ENCODE measurements at places on chromosomes 6 and 20. TPM values are rescaled to one million over a fixed set of nuclear protein-coding genes. Genes with fewer than 3 reads are reported as not detected.

The MOG gene
- 0.16 TPM for total RNA-seq

GRCh38 chr6:44439270-44440045 is 52.0 kb downstream of the CDC5L start:
- no peak for DNase-seq

DNA sequence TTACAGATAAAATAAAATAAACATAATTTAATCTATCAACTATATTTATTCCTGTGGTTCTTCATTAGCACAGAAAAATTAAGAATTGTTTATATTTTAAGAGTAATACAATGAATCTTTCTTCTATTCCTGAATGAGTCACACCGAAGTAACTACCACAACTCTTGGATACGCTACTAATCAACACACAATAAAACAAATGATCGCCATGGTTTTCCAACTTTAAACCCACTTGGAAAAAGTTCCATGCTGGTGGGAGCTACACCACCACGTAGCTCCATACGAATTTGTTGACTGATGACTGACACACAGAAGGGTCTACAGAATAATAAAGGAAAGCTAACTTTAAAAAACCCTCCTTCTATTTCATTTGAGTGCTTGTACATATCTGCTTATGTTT is 135.8 kb upstream of the NEDD9 start:
- DNase-seq = no peak

The EYA2 gene
- total RNA-seq = 2.6 TPM

- no peak for DNase-seq
These were observed 317.7 kb downstream of the SOX4 start for GRCh38 chr6:21911208-21911607.

The ERVFRD-1 gene
- not detected for total RNA-seq

GRCh38 chr6:21360336-21360735 is 233.2 kb upstream of the SOX4 start:
- no peak for DNase-seq

GRCh38 chr20:33796907-33797544 is 14.1 kb upstream of the CHMP4B start:
- no peak for DNase-seq

The ZFP57 gene
- total RNA-seq = 12.6 TPM

GRCh38 chr6:4384656-4385055 is 249.3 kb upstream of the ECI2 start:
- no peak for DNase-seq

GRCh38 chr20:37479925-37480691 is 40.9 kb upstream of the NNAT start:
- no peak for DNase-seq

DNA sequence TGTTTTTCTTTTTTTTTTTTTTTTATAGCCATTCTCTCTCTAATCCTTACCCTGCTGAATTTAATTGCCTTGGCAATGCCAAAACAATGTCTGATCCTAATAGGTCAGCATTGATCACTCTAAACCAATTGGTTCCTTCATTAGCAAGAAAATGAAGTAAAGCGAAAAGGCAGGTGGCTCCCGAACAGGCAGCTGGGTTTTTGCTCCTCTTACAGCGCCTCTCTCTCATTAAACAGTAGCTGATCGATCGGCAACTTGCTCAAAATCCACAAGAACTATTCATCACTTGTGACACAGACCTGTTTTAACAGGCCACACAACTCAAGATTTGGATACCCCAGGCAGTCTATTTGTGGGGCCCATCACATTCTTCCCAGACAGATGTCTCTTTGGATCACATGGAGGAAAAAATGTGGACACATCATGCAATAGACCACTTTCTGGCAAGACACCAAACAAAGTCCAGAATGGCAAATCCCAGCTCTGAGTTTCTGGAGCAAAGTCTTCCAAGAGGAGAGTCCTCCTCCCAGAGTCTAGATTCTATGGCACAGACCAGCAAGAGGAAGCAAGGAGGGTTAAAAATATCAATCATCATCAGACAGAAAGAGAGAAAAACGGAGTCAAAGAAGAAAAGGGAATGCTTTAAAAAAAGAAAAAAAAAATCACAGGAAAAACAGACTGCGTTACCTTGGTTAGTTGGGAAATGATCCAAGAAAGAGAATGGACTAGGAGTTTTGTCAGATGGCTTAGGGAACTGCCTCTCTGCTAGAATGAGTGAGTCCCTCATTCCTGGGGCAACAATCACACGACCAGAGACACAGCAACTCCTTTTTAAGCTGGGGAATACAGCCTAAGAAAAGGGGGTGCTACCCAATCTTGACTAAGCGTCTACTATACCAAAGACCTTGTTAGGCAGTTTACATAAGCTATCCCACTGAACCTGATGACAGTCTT is 247.8 kb downstream of the BTBD9 start:
- no peak for DNase-seq

The HLA-DMB gene
- 3.6 TPM for total RNA-seq

GRCh38 chr6:170160628-170161611 is 130.0 kb downstream of the DLL1 start:
- DNase-seq = no peak

The PRKN gene
- 15.7 TPM for total RNA-seq

The LINC00237 gene
- not detected for total RNA-seq

Data from right atrium auricular region (tissue), 2 donors.